Stimulated activated CD4-positive, alpha-beta T cell treated with anti-CD3 and anti-CD28 coated beads, Interleukin-1b, Interleukin-23, amount 100 ng/mL, for 1 hour (primary cell): ENCODE measurements at places on chromosomes 5 and 9.

DNA sequence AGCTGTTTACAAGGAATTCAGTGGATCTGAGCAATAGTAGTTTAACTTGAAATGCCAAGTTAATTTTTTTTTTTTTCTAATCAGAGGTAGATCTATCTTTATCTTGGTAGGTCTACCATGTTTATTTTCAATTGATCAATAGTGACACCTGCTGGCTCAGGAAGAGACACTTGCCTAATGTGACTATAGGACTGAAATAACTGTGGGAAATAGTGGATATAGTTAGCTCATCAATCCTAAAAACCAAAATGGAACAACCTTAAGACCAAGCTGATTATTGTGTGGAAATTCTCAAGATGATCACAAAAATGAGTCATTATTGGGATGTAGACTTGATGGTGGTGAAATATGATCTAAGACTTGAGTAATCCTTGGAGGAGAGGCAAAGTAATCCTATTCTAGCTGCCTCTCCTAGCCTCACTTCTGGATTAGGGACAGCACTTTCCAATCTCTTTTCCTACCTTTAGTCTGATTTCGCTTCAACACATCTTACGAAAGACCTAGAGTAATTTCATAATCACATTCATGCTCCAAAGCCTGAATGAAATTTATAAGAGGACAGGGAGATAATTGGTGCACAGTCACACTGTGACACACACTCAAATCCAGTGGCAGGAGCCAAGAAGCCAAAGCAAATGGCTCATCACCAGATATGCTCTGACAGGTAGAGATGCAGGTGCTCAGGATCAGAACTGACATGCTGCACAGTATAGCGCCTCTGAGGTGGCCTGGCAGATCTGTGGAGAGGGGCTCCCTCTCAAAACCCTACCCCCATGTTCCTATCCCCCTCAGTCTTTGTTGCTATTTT is 156.3 kb downstream of the HMHB1 start:
- no peak for DNase-seq

DNA sequence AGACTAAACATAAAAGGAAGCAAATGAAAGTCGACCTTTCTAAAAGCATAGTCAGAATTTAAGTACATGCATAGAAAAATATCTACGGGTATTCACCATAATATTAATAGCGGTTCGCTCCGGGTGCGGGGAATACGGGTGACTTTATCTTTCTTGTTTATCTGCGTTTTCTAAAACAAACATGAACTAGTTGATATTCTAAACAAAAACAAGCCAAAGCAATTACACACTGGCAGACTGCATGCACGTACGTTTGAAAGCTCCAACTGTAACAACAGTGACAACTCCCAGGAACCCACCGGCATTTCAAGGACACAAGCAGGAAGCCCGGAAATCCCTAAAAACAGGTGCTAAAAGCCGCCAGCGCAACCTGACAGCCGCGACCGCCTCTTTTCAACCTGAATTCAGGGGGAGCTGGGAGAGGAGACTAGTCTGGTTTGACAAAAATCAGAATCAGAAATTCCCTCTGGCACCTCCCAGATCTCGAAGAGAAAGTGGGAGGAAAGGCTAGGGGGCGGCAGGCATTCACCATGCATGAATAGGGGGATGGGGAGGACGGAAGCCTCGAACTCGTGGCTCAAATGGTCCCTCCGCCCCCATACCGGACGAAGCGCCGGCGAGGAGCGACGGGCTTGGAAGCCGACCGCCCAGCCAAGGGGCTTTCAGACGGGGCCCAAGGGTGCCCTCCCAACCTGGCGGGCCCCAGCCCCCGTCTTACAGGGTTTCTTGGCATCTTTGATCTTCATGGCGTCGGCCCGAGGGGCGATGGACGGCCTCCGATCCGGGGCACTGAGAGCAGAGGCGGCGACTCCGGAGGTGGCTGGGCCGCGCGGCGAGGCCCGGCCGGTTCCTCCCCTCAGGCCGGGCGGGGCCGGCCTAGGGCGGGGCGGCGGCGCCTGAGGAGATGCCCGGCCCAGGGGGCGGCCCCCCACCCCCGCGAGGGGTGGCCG is at the start of gene PANK3:
Gene PANK3, minus strand, starts transcription at position 831 of the 950 bp plus-strand sequence. Its CDS starts 85 bp downstream, at position 746.
- no peak for DNase-seq

- DNase-seq: no peak
These were observed 32.1 kb downstream of the PTTG1 start for GRCh38 chr5:160453751-160454150.

GRCh38 chr9:90720621-90721265 is 78.1 kb upstream of the DIRAS2 start:
- DNase-seq: no peak

GRCh38 chr5:59445741-59446140 is 447.8 kb downstream of the PDE4D start:
- no peak for DNase-seq

DNA sequence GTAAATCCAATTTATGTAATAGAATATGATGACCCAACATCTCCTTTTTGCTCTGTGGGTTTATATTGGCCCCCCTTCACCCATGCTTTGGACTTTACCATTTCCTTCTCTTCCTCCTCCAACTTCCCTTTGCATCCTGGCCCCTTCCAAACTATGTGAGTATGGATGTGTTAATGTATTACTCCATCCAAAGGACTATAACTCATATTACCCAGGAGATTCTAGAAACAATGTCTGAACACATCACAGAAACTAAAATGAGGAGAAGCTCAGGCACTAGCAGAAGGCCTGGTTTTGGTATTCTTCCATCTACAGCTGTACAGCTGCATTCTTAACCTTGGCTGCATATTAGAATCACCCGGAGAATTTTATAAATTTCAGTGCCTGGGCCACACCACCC is 110.7 kb downstream of the PDE4D start:
- DNase-seq: no peak

GRCh38 chr9:4463824-4464223 is 26.4 kb upstream of the SLC1A1 start:
- no peak for DNase-seq

DNA sequence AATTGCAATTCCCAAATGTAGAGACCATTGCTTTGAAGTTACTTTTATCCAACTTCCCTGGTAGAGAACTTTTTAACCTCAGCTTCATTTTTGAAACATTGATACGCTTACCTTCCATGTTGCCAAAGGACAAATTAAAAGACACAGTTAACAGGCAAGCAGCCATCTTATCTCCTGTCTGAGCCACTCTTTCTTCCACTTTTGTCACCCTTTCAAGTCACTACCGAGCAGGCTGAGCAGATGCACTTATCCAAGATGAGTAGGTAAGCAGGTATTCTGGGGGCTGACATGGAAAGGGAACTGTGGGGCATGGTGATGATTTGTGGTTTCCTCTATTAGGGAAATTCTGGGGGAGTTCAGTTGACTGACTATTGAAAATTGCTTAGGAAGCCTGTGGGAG is 66.7 kb downstream of the DOCK2 start:
- no peak for DNase-seq

DNA sequence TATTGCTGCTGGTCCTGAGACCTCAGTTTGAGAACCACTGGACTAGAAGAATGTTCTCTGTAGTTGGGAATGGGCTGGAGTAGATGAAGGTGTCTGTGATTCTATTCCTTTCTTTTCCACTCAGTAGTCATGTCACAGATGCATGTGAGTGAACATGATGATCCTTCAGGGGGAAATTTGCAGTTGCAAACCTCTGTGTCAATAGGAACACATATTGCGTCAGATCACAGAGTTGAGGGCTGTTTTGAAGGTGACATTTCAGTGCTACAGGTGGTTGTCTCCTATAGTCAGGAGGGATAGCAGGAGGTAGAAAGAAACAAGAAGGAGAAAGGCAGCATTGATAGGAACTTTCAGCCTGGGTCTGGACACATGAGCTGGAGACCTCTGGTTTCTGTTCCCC is 239.3 kb downstream of the ARHGEF28 start:
- no peak for DNase-seq

GRCh38 chr9:101119206-101119819 is 90.8 kb downstream of the PLPPR1 start:
- DNase-seq: no peak

GRCh38 chr9:18798106-18798505 is 234.9 kb downstream of the SAXO1 start:
- no peak for DNase-seq

DNA sequence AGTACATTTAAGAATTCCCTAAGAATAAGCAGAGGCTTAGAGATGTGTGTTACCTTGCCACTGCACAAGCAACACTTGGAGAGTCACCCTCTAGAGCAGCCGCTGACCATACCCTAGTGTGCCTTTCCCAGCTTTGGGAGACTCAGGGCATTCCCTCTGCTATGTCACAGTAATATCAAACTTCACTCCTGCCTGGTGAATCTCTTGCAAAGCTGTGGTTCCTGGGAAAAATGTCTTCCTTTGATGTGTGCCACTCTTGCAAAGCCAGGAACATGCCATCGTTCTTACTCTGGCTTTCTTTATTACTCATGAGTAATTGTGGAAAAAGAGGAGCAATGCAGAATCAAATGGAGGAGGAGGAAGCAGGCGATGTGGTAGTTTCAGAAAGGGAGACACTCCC is 173.2 kb downstream of the CCDC192 start:
- DNase-seq: no peak

GRCh38 chr5:103247118-103247517 is 11.4 kb upstream of the MACIR start:
- no peak for DNase-seq

- DNase-seq: no peak
These were observed at the start of gene PPP1R26 for GRCh38 chr9:135479469-135480052. Gene PPP1R26, plus strand, starts transcription at chr9:135479782. Its CDS starts 4,729 bp downstream, at chr9:135484511.

- no peak for DNase-seq
These were observed 968 bp downstream of the TAF11L11 start for GRCh38 chr5:17604951-17605350.

DNA sequence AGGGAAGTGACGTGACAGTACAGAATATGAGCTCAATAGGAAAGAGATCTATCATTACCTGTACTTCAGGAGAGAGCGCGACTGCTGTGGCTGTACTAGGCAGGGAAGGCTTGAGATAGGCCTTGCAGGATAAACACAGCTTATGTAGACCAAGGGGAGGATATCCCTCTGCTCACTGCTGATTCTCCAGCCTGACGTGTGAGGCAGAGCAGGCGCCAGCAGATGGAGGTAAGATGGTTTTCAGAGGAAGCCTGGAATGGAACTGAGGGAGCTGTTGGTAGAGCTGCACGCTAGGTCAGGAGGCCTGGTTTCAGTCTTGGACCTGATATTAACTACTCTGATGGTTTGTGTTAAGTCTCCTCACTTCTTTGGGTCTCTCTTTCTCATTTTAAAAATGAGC is 291.4 kb downstream of the YTHDC2 start:
- DNase-seq: no peak

- no peak for DNase-seq
These were observed 23.8 kb upstream of the FBP1 start for GRCh38 chr9:94663140-94663539.
